Lower leg skin (tissue), 4 donors: ENCODE measurements at places on chromosomes 2 and 18.

DNA sequence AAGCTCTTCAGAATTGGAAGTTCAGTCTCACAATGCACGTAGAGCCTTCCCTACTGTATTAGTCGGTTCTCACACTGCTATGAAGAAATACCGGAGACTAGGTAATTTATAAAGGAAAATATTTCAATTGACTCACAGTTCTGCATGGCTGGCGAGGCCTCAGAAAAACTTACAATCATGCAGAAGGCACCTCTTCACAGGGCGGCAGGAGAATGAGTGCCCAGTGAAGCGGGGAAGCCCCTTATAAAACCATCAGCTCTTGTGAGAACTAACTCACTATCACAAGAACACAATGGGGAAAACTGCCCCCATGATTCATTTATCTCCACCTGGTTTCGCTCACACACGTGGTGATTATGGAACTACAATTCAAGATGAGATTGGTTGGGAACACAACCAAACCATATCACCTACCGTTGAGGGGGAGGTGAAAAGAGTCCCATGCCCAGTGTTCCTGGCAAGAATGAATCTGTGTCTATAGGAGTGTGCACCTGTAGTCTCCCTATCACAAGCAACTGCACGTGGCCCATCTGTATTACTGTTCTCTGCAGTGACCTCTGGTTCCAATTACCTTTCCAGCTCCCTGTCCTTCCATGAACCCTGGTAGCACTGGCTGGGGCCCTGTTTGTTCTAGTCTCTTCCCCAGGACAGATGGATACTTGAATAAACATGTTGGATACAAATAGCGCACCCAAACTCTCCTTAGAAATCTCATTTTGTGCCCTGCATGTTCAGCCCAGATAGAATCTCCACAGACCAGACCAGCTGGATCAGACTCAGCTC lies 44.4 kb upstream of the ATL2 start:
- DNase-seq, result no peak

- DNase-seq, result no peak
Measured at GRCh38 chr2:171882089-171882769, 11.8 kb downstream of the SLC25A12 start.

- no peak for DNase-seq
Measured at GRCh38 chr2:219159771-219160185, 837 bp downstream of the NHEJ1 start.

- DNase-seq, result peak; percentile 31
Measured at GRCh38 chr2:197575987-197576386, 60.1 kb downstream of the MOB4 start.

GRCh38 chr2:52879561-52879960 lies 888.0 kb upstream of the CHAC2 start:
- no peak for DNase-seq

DNA sequence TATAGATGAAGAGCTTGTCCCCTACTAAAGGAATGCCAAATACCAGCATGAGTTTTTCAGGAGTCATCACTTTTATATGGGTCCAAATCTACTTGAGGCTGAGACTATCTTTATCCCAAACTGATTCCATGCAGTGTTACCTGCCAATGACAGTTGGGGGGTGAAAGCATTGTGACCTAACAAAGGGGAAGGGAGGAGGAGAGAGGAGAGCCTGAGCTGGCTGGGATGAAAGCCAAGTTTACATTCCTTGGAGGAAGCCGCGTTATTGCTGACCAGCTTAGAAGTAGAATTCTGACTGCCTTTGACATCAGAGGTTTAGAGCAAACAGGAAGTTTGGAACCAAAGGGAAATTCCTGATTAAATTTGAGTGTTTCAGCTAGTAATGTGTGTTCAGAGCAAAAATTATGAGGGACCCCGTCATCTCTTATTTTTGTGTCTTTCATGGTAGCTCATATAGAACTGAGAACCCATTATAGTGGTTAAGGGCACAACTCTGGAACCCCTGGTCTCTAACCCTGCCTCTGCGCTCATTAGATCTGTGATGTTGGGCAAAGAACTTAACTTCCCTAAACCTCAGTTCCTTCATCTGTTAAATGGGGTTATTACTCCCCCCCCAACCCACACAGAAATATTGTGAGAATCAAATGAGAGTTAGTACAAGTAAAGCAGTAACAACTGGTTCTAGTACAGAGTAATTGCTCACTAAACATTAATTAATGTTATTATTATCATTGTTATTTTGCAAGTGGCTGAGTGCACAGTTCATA lies 199.3 kb upstream of the EPAS1 start:
- peak; percentile 52 for DNase-seq

GRCh38 chr2:26633993-26634595 lies 7.1 kb downstream of the CIB4 start:
- no peak for DNase-seq

GRCh38 chr18:66874812-66875474 lies 271.1 kb upstream of the CDH19 start:
- no peak for DNase-seq

DNA sequence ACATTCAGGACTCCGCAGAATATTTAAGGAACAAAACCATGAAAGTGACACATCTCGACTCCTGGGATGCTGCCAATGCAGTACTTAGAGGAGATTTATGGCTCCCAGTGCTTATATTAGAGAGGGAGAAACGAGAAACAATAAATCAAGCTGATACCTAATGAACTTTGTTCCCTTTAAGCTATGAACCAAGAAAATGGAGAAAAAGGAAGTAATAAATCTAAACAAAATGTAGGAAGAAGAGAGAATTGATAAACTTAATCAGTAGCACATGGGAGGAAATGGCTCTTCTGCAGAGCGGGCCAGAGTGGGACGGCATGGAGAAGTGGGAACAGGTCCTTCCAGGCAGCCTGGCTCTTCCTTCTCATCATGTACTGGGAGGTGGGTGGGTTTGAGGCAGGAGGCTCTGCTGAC lies 42.7 kb downstream of the NPPC start:
- peak; percentile 76 for DNase-seq

- DNase-seq, result no peak
Measured at GRCh38 chr2:178237488-178238153, 43.3 kb downstream of the OSBPL6 start.

GRCh38 chr2:74847070-74847858 lies 13.3 kb downstream of the HK2 start:
- no peak for DNase-seq

DNA sequence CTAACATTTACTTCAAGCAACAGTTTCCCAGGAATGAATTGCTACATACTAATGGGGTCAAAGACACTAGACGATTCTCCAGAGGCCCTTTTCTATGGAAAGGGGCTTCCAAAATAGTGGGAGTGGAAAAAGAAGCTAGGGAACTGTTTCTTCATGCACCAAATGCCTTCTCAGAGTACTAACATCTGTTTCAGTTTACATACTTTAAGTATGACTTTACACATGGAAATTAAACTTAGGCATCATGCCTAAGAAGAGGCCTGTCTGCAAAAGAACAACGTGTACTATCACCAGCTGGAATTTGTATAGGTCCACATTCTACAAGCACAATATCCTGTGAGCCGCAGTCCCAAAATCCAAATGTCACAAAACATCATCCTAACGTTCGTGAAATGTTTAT lies 29.4 kb upstream of the WDR75 start:
- peak; percentile 24 for DNase-seq

DNA sequence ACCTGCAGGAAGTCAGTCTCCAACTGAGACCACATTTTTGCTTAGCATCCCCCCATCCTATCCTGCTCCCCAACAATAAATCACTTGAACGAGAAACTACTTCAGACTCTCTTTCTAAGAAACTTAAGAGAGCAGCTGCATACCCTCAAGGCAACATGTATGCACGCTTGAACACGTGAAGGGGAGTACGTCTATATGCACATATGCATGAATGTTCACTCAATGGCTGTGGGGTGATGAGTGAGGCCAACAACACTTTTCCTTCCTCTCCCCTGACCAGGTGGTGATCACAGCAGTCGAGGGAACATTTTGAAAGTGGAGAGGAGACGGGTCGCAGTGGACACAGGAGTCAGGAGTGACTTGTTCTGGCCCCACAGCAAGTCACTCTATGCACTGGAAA lies 79.8 kb upstream of the LPIN2 start:
- DNase-seq, result no peak

GRCh38 chr2:125471963-125472362 lies 1184.0 kb upstream of the GYPC start:
- DNase-seq, result no peak

- DNase-seq, result no peak
Measured at GRCh38 chr18:29041976-29042375, 865.0 kb upstream of the CDH2 start.

GRCh38 chr2:74531666-74532065 lies 1.9 kb downstream of the HTRA2 start:
- peak; percentile 8 for DNase-seq

- peak; percentile 71 for DNase-seq
Measured at GRCh38 chr18:51151568-51152511, 45.6 kb downstream of the MEX3C start.

DNA sequence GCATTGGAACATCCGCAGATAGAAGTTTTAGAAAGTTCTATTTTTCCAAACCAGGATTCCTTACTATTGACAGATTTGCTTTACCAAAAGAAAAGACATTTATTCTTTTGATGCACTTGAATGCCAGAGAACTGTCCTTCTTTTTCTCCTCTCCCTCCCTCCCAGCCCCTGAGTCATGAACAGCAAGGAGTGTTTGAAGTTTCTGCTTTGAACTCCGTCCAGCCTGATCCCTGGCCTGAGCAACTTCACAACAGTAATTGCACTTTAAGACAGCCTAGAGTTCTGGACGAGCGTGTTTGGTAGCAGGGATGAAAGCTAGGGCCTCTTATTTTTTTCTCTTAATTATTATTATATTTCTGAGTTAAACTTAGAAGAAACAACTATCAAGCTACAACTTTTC lies 33.6 kb downstream of the APCDD1 start:
- DNase-seq, result no peak

DNA sequence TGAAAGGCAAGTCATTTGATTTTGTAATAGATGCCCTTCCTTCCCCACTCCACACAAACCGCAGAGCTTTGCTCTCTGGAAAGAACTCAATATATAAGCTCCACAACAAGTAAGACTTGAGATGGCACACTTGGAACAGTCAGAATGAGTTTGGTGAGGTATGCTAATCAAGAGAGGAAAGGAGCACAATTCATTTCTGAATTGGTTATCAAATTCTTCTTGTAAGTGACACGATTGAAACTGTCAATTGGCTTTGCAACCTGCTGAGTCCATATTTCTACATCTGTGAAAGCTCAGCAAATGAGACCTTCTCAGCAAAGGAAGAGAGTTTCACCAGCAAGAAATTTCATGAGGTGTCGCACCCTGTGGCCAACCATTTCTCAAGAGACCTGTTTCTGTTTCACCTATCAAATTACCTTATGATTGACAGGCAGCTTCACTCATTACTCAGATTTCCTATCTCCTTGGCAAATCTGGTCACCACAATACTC lies 19.1 kb downstream of the CTLA4 start:
- no peak for DNase-seq

DNA sequence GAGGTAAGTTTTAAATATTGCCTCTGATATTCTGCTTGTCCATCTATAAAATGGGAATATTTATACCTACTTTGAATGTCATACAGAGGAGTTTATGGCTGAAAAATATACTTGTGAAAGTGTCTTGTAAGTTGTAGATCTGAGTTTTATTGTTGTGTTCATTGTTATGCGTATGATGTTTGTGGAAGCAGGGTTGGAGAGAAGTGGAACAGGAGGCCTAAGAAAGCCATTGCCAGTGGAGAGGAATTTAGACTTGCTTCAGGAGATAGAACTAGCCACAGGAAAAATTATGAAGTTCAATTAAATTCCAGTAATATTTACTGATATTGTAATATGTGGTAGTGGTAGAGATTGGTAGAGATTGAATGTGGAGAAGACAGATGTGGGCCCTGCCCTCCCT lies 491.9 kb upstream of the FANCL start:
- DNase-seq, result no peak

- DNase-seq, result peak; percentile 64
Measured at GRCh38 chr2:224778474-224778877, 62.3 kb upstream of the CCDC195 start.

DNA sequence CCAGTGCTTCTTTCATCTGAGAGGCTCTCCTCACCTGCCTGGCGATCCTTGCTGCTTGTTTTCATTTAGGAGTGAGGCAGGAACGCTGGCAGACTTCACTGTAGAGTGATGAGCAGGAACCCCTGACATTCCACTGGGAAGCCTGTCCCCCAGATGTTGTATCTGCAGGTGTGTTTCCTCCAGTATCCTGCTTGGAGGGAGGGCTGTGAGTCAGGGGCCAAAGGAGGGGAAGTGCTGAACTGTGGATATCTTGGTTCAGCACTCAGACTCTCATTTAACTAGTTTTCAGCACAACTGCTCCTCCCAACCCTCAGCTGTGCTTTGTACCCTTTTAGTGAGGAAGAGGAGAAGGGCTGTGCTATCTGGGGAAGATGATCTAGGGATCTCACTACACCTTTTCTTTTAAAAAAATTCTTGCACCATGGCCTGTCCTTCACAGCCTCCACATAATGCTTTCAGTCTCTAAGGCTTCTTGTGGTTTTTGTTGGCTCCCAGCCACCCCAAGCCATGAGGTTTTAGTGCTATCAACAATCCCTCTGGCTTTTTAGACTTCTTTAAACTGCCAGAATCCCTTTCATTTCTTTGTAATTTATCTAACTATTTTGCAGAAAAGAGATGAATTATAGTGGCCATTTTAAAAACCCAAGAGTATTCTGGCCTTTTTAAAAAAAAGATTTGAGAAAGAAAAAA lies 11.2 kb downstream of the ANKAR start:
- no peak for DNase-seq

GRCh38 chr2:112644155-112644932 lies 1.4 kb upstream of the SLC20A1 start:
- no peak for DNase-seq

GRCh38 chr2:240624011-240624949 lies 1.0 kb upstream of the GPR35 start:
- DNase-seq, result no peak

DNA sequence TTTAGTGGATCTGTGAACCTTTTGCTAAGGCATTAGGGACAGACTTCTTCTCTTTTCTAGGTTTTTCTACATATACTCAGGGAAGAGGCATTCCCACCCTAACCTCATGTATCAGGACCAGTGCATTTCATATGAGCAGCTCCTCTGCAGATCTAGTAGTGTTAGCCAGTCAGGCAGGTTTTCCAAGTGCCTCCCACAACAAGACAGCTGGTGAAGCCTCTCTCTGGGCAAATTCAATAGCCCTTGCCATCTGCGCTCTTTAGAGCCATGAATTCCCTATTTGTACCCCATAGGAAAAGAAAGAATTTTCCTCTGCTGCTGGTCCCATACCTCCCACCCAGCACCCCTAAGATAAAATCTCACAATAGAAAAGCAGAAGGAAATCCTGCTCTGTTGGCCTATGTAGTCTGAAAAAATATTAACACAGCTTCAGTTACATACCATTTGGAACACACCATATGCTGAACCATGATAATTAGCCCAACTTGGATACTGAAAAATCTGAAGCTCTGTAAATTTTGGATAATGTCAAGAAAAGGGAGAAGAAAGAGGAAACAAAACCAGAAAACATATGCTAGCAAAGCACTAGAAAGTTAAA lies 1354.6 kb upstream of the NRXN1 start:
- no peak for DNase-seq
